Thoracic aorta (tissue), 2 donors: ENCODE measurements at places on chromosomes 13 and 19.
A peak's percentile ranks its signal among the peaks of the same experiment; 100 is the strongest.

DNA sequence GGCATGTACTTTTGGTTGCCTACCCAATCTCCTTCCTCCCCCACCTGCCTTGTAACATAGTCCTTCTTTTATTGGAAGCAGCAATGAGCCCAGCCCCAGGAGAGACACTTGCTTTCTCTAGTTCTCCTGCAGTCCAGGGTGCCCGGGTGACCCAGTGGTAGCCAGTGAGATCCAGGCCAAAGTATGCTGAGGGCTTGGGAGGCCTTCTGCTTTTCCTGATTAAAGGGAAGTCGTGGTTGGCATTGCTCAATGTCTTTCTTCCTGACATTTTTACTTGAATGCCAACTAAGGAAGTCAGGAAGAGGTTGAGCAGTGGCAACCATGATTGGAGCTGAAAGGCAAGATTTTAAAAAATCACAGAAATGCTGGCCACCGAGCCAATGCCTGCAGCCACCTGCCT lies 25.7 kb downstream of the CNMD start:
- no peaks in the 10 kb centered on the region for H3K36me3 ChIP-seq
- H3K27ac ChIP-seq: no peak overlapping the region
- H3K27me3 ChIP-seq: no peaks in the 10 kb centered on the region
- no peak for DNase-seq
- no peak overlapping the region for H3K4me3 ChIP-seq

- no peak overlapping the region for H3K4me3 ChIP-seq
- H3K36me3 ChIP-seq: no peaks in the 10 kb centered on the region
- H3K27ac ChIP-seq: no peak overlapping the region
- no peaks in the 10 kb centered on the region for H3K27me3 ChIP-seq
Measured at GRCh38 chr13:112346173-112346898, 29.8 kb upstream of the SPACA7 start.

DNA sequence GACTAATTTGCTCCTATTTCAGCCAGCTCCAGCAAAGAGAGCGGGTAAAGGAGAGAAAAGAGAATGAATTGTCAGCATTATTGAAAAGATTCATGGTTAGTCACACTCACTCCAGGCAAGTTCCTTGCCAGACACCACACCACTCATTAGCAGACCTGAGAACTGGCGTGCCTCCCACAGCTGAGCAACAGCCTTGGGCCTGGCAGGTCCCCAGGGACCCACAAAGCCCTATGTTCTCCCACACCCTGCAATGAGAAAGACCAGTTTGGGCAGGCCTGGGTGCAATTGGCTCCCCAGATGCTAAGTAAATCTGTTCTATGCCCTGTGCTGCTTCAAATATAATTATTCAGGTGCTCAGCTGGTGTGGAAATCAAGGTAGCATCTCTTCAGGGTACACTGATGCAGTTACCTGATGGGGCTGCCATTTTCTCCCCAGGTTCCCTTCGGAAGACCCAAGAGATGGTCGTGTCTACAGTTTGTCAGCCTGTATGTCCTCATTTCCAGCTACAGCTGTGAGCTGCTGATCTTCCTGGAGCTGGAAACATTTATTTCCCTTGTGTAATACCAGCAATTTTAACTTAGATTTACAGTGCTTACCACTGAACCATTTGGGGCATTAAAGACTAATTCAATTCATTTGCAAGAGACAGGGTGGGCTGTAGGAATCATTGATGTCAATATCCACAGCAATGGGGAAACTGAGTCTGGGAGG lies 405.0 kb downstream of the COG6 start:
- H3K27me3 ChIP-seq: no peaks in the 10 kb centered on the region
- peak; percentile 24 for DNase-seq
- H3K4me1 ChIP-seq: peaks cover 5% of the 10 kb centered on the region
- no peak overlapping the region for H3K27ac ChIP-seq
- no peaks in the 10 kb centered on the region for H3K36me3 ChIP-seq

GRCh38 chr13:108669381-108669780 lies 40.0 kb downstream of the MYO16 start:
- H3K27me3 ChIP-seq: no peaks in the 10 kb centered on the region
- no peaks in the 10 kb centered on the region for H3K36me3 ChIP-seq
- no peak for DNase-seq
- H3K27ac ChIP-seq: no peak overlapping the region

DNA sequence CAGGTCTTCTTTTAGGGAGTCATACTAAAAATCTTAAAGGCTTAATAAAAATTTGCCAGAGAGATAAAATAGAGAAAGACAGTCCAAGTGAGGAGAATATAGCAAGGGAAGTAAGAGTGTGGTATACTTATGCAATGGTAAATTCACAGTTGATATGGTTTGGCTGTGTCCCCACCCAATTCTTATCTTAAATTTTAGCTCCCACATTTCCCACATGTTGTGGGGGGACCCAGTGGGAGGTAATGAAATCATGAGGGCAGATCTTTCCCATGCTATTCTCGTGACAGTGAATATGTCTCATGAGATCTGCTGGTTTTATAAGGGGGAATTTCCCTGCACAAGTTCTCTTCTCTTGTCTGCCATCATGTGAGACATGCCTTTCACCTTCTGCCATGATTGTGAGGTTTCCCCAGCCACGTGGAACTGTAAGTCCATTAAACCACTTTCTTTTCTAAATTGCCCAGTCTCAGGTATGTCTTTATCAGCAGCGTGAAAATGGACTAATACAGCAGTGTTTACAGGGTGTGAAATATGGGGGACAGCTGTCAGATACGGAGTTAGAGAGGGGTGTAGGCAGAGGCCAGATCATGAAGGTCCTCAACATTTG lies 115.4 kb downstream of the UGGT2 start:
- H3K4me1 ChIP-seq: no peaks in the 10 kb centered on the region
- DNase-seq: no peak
- no peak overlapping the region for H3K4me3 ChIP-seq
- no peaks in the 10 kb centered on the region for H3K27me3 ChIP-seq
- peaks cover 18% of the 10 kb centered on the region for H3K36me3 ChIP-seq
- no peak overlapping the region for H3K27ac ChIP-seq

DNA sequence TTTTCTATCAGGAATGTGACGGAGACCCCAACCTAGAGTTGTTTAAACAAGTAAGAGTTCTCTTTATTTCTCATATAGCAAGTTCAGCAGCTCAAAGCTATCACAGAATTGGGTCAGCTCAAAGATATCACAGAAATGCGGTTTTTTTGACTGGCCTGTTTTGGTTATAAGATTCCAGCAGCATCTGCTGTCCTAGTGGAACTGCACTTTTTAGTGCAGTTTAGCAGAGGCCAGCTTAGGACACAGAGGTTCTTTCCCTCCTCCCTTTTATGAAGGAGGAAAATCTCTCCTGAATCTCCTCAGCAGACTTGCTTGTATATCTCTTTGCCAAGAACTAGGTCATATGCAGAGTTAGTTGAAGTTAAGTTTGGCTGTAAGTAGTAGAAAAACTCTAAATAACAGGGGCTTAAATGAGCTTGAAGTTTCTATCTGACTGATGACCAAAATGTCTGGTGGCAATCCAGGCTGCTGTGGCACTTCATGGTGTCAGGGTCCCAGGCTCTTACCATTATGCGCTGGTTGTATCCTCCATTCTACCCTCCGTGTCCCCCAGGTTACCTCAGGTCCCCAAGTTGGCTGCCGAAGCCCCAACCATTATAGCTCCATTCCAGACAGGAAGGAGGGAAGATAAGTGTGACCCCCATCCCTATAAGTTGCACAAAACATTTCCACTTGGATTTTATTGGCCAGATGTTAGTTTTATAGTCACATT lies 6.6 kb downstream of the PPP2R1A start:
- H3K4me3 ChIP-seq: no peak overlapping the region
- DNase-seq: no peak
- no peaks in the 10 kb centered on the region for H3K27me3 ChIP-seq
- peaks cover 24% of the 10 kb centered on the region for H3K4me1 ChIP-seq
- peaks cover 13% of the 10 kb centered on the region for H3K36me3 ChIP-seq
- no peak overlapping the region for H3K27ac ChIP-seq

DNA sequence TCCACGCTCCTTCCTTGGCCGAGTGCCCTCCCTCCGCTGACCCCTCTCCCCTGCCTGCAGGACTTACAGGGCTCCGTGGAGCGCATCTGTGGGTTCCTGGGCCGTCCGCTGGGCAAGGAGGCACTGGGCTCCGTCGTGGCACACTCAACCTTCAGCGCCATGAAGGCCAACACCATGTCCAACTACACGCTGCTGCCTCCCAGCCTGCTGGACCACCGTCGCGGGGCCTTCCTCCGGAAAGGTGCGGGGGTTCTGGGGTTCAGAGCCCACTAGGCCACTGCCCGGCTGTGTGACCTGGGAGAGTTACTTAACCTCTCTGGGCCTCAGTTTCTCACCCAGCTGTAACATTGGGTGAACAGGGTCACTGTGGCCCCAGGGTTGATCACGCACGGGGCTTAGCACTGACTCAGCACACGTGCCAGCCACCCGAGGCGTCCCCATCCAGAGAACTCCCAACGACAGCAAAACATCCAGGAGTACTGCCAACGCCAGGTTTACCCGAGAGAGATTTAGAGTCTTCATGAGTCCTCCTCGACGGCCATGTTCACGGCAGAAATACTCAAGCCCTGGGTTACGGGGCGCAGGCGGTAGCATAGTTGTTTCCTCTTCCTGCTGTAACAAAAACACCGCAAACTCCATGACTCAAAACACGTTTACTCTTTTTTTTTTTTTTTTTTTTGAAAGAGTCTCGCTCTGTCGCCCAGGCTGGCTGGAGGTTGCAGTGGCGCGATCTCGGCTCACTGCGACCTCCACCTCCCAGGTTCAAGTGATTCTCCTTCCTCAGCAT lies 9.7 kb upstream of the SPACA4 start:
- H3K36me3 ChIP-seq: no peaks in the 10 kb centered on the region
- H3K27me3 ChIP-seq: no peaks in the 10 kb centered on the region
- no peak for DNase-seq
- no peak overlapping the region for H3K27ac ChIP-seq
- H3K4me3 ChIP-seq: no peak overlapping the region

- no peak overlapping the region for H3K27ac ChIP-seq
- H3K27me3 ChIP-seq: no peaks in the 10 kb centered on the region
- no peak for DNase-seq
- H3K4me3 ChIP-seq: no peak overlapping the region
Measured at GRCh38 chr13:35600137-35600536, 123.6 kb upstream of the MAB21L1 start.

GRCh38 chr13:91185294-91185863 lies 162.1 kb upstream of the MIR17HG start:
- no peaks in the 10 kb centered on the region for H3K36me3 ChIP-seq
- H3K4me3 ChIP-seq: no peak overlapping the region
- H3K4me1 ChIP-seq: peaks cover 4% of the 10 kb centered on the region

DNA sequence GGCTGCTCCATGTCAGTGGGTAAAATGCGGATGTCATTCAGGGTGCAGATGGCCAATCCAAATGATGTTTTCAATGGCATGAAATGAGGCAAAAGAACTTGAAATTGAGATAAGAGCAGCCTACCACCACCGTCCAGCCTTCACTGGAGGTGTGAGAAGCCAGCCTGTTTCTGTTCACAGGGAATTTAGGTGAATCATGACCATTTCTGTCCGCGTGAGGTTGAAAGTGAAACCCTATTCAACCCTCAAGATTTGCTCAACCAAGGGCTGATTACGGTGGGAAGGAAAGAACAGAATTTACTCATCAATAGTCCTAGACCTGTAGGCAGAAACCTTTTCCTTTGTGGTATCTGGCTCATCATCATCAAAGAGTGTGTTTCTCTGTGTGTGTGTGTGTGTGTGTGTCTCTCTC lies 370.7 kb downstream of the COG6 start:
- H3K4me3 ChIP-seq: no peak overlapping the region
- no peak for DNase-seq
- H3K36me3 ChIP-seq: no peaks in the 10 kb centered on the region
- no peaks in the 10 kb centered on the region for H3K4me1 ChIP-seq
- H3K27me3 ChIP-seq: no peaks in the 10 kb centered on the region

DNA sequence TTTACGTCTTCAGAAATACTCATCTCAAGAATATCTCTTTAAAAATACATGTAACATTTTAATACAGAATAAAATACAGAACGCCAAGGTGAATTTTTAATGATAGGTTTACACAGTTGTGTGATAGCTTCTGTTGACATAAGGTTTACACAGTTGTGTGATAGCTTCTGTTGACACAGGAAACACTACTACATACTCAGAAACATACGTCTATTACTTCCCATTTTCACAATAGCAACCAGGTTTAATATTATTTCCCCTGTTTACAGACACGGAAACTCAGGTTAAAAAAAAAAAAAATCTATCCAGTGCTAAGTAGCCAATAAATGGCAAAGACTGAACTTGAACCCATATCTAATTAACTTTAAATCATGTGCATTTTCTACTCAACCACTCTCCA lies 571.2 kb downstream of the LIG4 start:
- no peak for DNase-seq
- H3K36me3 ChIP-seq: no peaks in the 10 kb centered on the region
- no peaks in the 10 kb centered on the region for H3K4me1 ChIP-seq
- no peaks in the 10 kb centered on the region for H3K27me3 ChIP-seq
- no peak overlapping the region for H3K27ac ChIP-seq

GRCh38 chr13:35723053-35723461 lies 246.6 kb upstream of the MAB21L1 start:
- H3K36me3 ChIP-seq: no peaks in the 10 kb centered on the region
- no peak for DNase-seq
- no peak overlapping the region for H3K27ac ChIP-seq
- no peaks in the 10 kb centered on the region for H3K27me3 ChIP-seq
- no peak overlapping the region for H3K4me3 ChIP-seq

GRCh38 chr13:50911081-50911631 lies 1.6 kb downstream of the RNASEH2B start:
- no peak for DNase-seq
- peak overlapping the region; percentile 94 for H3K4me3 ChIP-seq
- H3K4me1 ChIP-seq: peaks cover 4% of the 10 kb centered on the region
- no peaks in the 10 kb centered on the region for H3K27me3 ChIP-seq
- H3K27ac ChIP-seq: peak overlapping the region; percentile 86
- H3K36me3 ChIP-seq: no peaks in the 10 kb centered on the region

- no peak for DNase-seq
- no peaks in the 10 kb centered on the region for H3K36me3 ChIP-seq
- no peaks in the 10 kb centered on the region for H3K27me3 ChIP-seq
- no peaks in the 10 kb centered on the region for H3K4me1 ChIP-seq
Measured at GRCh38 chr13:66704110-66704509, 526.0 kb downstream of the PCDH9 start.
